T-helper 17 cell (primary cell): ENCODE measurements at places on chromosomes 2 and 18.

DNA sequence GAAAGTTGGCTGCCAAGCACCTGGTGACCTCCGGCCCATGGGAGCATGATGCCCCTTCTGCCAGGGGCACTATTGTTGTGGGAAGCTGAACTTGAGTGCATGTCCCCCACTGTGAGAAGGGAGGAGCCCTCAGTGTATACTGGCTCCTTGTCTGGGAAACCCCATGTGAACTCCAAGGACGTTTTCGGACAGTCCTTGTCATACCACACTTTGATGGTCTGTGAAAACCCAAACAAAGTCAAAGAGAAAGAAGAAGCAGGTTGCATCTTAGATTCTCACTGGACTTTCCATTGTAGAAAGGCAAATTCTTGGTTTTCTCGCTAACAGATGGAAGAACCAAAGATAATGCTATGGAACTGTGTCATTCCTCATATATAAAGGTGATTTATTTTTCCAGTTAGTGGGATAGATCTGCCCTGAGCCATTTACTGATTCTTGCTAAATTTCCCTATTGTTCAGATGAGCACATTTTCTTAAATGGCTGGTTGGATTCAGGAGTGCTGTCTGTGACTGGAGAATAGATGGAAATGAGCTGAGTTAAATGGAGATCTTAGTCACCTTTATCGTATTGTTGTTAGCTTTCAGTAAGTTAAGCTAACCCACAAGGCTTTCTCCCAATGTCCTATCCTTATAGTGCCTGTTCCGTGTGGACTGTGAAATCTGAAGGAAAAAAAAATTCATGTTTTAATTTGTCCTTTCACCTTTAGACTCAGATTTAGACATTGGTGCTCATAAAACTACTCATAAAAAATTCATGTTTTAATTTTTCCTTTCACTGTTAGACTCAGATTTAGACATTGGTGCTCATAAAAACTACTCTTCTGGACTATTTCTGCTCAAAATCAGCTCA lies 166.6 kb downstream of the ACTR3 start:
- DNase-seq = no peak

DNA sequence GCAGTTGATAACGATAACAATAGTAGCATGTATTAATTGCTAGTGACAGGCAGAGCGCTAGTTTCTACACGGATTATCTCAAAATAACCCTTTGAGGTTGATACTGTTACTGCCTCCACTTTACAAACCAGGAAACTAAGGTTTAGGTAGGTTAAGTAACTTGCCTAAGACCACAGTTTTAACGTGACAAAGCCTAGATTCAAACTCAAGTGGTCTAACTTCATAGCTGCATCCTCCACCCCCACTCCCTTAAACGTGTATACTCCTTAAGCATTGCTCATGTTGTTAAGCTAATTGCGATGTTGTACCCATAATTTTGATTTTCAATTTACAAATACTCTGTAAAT lies 1.2 kb downstream of the ME2 start:
- no peak for DNase-seq

GRCh38 chr2:46915281-46915810 lies at the start of gene MCFD2:
TSS of gene MCFD2 (minus strand) at chr2:46915806. CDS start at chr2:46909171, 6,635 bp downstream.
- peak; percentile 9 for DNase-seq

- no peak for DNase-seq
Measured at GRCh38 chr2:69767034-69767433, 25.1 kb downstream of the ANXA4 start.

DNA sequence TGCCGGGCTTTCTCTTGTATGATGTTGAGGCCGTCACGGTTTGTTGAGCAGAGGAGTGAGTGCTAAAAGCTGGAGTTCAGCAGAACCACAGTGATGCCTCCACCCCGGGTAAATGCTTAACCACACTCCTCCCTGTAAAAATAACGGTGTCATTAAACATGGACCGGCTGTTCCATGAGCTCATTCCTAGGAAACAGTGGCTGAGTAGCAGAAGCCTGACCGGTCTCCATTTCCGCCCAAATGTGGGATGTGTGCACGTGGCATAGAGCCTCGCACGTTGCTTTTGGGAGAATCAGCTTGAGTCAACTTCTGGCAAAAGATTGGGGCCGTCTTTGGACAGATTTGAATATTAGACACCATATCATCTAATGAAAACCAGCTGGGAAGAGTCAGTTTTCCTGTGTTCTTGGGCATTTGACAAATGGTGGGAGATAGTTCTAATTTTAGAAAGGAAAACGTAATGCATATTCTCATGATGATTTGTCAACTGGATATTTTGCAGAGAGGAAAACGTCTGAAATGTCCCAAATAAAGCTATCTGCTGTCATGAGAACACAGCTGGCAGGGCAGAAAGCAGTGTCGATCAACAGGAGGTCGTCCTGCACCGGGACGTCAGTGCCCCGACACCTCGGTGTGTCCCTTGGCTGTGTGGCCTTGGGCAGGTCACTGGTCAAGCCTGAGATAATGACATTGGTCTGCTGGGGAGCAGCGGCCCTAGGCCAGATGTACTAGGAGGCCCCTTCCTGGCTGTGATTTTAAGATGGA lies 42.4 kb downstream of the LRRFIP1 start:
- DNase-seq = no peak

DNA sequence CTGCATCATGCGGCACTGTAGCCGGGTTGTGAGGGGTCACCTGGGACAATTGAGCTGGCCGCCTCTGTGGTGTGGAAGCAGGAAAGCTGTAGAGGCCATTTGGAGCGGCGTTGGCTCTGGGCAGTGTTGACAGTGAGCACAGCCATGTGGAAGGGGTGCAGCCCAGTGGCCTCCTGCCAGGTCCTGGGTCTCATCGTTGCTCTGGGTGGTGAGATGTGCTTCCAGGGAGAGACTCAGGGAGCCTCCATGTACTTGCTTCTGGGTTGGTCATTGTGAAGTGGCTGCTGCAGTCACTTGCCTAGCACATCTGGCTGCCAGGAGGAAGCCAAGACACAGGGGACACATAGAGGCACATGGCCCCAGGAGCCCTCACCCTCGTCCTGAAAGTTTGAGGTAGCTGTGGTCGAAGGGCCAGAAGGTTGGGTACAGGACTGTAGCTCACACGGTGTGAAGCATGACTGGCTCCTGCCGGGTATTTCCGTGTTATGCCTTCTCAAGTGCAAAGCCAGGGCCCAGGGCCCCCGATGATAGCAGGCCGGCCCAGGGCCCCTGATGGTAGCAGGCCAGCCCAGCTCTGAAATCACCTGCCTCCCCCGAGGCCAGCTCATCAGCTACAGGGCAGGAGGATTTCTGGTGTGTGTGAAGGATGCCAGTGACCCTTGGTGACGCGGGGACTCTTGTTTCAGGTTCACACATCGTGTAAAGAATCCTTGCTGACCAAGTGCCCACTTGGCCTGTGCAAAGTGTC lies 82.6 kb downstream of the DGKD start:
- DNase-seq = no peak

DNA sequence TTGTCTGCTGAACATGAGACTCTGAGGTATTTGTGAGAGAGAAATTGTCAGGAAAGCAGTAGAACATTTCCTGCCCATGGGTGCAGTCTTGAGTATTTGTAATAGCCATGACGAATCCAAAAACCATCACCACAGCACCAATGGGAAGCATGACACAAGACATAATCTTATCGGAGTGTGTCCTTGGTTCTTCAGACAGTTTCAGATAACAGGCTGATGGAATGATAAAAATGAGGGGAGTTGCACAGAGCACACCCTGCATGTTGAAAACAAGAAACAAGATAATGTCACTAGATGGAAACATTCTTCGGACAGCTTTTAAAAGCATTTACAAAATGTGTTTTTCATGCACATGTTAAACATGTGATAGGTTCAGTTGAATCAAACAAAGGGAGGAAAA lies 56.9 kb downstream of the SLC38A11 start:
- DNase-seq = no peak
